ENCODE measurements at places on chromosomes 5 and 9.

GRCh38 chr9:21779397-21779796 lies 23.0 kb upstream of the MTAP start:
- DNase-seq, result no peak

DNA sequence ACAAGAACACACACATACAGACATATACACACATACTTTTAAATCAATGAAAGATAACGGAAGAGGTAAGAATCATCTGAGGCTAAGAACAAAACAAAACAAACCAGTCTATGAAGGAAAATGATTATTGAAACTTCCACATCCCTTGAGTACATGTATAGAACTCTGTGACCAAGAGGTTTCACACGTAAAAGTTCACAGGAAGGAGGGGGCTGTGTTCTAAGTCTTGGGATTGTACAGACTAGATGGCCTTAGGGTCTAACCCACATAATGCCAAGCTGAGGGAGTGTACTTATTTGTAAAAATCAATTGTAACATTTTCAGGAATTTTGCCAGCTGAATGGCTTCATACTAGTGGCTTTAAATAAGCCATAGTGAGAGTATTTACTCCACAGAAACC lies 144.4 kb upstream of the IFNE start:
- no peak for DNase-seq

DNA sequence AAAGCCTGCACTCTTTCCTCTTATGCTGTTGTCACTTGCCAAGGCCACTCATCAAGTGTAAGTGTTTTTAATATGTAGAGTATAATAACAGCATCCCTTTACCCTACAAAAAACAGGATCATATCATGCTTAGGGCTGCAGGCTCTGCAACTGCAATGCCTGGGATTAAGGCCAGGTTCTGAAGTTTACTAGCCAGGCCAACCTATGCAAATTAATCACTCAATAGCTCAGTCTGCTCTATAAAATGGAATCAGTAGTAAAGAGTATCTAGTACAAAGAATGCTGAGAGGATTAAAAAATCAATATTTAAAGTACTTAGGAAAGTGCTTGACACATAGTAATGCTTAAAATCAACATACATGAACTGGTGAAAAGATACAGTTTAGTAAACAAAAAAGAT lies 253.3 kb downstream of the EDIL3 start:
- DNase-seq, result no peak

GRCh38 chr5:116137544-116138378 lies 52.9 kb downstream of the COMMD10 start:
- DNase-seq, result no peak

DNA sequence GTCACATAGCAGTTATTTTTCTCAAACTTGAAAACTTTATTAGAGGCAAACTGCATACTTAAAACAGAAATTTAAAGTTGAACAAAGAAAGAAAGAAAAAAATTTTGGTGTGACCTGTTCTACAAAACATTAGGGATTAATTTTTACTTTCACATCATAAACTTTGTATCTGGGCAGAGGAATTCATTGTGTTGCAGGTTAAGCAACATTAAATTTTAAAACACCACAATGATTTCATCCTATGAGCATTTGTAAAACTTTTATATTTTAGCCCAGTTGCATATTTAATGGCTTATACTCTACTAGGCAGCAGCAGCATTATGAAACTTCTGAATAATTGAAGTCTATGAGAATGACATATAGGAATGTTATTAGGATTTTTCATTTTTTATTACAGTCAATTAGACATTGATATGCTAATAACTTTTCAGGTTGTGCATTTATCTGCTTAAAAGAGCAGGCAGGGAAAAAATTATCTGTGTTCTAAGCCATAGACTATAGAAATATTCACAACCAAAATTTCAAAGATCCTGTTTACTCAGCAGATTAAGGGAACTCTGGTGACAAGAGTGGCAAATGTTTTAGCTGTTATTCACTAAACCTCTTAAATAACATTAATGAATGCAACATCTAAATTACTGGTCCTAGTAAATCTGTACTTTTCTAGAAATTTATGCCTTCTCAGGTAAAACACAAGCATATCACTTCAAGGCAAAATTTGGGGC lies 1088.5 kb upstream of the CDH6 start:
- no peak for DNase-seq

- DNase-seq, result no peak
Measured at GRCh38 chr5:115389799-115390382, 93.4 kb upstream of the CCDC112 start.

GRCh38 chr5:77437194-77437593 lies 54.9 kb downstream of the WDR41 start:
- no peak for DNase-seq

- no peak for DNase-seq
Measured at GRCh38 chr9:113508111-113508749, 44.7 kb downstream of the RGS3 start.

- DNase-seq, result no peak
Measured at GRCh38 chr9:69395718-69396117, 70.7 kb downstream of the ENTREP1 start.

- no peak for DNase-seq
Measured at GRCh38 chr5:82523633-82524032, 245.5 kb upstream of the RPS23 start.

DNA sequence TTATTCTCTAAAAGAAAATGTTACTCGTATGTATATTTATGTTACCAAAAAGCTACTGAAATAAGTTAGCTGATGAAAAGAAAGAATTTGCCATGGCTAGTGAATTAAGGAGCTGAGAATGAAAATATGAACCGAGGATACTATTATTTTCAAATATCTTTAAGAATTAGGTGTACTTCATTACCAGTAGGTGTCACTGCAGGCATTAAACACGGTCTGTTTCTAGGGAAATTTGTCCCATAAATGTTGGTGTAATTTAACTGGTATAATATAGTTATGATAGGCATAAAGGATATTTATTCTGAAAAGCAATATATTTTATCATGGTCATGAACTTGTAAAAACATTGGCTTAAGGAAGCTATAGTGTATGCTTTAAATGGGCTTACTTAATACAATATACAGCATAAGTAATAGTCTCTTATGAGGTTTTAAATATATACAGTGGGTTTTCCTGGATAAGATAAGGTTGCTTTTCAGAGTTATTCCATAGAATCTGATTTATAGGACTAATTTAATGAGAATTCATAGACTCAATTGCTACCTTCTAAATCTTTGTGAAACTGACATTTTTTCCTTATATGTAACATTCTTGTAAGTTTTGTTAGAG lies 72.4 kb upstream of the MPDZ start:
- no peak for DNase-seq

DNA sequence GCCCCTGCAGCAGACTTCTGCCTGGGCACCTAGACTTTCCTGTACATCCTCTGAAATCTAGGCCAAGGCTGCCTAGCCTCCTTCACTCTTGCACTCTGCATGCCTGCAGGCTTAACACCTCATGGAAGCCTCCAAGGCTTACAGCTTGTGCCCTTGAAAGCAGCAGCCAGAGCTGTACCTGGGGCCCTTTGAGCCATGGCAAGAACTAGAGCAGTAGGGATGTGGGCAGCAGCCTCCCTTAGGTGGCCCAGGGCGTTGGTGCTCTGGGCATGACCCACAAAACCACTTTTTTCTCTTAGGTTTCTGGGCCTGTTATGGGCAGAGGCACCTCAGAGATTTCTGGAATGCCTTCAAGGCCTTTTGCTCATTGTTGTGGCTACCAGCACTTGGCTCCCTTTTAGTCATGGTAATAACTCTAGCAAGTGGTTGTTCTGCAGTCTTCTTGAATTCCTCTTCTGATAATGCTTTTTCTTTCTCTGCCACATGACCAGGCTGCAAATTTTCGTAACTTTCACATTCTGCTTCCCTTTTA lies 606.2 kb downstream of the TLE4 start:
- no peak for DNase-seq

- no peak for DNase-seq
Measured at GRCh38 chr5:95895771-95896170, 65.9 kb downstream of the ELL2 start.

GRCh38 chr9:99515895-99516656 lies 294.0 kb downstream of the SEC61B start:
- no peak for DNase-seq

- DNase-seq, result no peak
Measured at GRCh38 chr5:134938030-134938429, 29.7 kb upstream of the CATSPER3 start.

DNA sequence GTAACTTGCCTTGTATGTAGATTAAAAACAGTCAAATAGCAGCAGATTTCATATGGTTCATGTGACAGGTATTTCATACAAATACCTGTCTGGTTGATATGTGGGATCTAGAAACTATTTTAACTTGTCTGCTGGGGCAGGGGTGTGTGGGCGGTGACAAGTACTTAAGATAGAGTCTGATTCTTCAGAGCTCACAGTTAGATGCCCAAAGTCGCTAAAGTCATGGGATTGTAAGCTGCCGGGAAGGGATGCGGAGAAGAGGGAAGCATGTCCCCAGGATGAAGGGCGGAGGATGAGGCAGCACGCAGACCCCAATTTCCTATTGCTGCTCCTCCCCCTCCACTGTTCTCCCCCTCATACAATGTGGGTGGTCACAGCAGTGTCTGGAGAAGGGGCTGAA lies 13.3 kb downstream of the ANXA6 start:
- DNase-seq, result no peak

GRCh38 chr5:147349241-147349640 lies 114.4 kb downstream of the STK32A start:
- no peak for DNase-seq

Measured in stimulated activated CD8-positive, alpha-beta memory T cell treated with anti-CD3 and anti-CD28 coated beads, Interleukin-15, amount 100 ng/mL, for 24 hours (primary cell).